ENCODE measurements at places on chromosomes 5 and 9.
A peak's percentile ranks its signal among the peaks of the same experiment; 100 is the strongest.

- DNase-seq: no peak
These were observed 37.4 kb downstream of the C9orf152 start for GRCh38 chr9:110170357-110171257.

GRCh38 chr9:567747-568305, 273.7 kb upstream of the DMRT1 start:
- no peak for DNase-seq

GRCh38 chr9:114759512-114760341, 46.1 kb downstream of the TNFSF15 start:
- DNase-seq: no peak

- no peak for DNase-seq
These were observed 33.1 kb downstream of the ZCCHC9 start for GRCh38 chr5:81334304-81335061.

DNA sequence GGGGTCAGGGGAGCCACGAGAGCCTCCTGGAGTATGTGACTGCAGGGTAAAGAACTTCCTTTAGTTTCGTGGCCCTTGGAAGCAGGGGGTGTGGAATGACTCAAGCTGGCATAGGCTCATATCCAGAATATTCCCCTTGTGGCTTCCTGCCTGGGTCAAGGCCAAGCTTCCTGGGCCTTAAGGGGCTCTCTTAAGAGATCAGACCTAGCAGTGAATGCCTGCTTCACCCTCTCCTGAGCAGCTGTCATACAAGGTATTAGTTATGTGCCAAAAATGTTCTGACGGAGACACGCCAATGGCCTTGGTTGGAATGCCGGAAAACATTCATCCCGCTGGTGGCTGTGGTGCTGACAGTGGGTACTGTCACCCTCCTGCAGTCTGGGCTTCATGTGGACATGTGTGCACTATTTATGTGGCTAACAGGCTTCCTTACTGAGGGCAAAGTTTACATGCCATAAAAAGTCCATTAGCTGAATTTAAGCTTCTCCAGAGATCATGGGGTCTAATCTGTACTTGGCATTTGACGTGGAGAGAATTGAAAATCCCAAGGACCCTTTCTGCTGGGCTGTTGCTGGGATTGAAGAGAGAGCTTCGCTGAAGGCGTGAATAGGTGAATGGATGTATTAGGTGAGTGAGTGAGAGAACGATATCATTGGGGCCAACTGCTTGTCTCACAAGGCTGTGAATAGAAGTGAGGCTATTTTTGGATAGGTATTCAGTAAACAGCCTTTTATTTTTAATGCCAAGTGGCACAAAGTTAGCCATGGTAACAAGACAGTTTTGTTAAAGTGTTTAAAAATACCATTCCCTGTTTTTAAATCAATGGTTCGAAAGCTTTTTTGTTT, 156.8 kb downstream of the MACROH2A1 start:
- DNase-seq: no peak

DNA sequence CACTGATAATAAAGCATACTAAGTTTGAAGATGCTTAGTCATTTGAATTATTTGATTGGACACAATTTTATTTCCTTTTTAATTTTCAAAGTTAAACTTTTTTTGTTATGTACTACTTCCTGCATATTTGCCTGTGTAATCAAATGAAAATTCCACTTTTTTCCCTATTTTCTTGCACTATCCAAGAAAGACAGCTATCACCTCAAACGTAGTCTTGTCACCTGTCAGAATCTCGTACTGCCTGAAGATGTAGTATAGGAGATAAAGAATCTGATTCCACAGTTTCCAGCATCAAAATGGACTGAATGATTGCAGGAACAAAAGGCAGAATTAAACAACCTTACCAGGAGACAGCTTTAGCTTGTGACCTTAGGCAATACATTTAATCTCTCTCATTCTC, 818.8 kb downstream of the MAT2B start:
- DNase-seq: no peak

- DNase-seq: no peak
These were observed 7.6 kb downstream of the TTC16 start for GRCh38 chr9:127723444-127723843.

GRCh38 chr5:122420537-122421236, 108.7 kb downstream of the SNCAIP start:
- DNase-seq: no peak

DNA sequence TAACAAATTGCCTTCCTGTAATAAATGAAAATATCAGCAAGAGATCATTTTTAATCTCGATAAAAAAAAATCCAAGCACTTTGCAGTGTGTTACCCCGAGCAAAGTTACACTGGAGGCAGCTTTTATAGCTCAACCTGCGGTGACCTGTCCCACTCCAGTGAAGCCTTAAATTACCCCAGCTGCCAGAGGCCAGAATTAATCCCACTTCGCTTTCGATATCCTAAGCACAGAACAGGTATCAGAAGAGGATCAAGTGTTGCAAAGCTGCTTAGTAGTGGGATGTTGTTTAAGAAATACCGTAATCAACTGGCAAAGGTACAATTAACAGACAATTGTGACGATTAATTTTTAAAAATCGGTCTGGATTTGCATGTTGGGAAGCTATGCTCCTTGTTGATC, 314.0 kb downstream of the AGTPBP1 start:
- DNase-seq: no peak

DNA sequence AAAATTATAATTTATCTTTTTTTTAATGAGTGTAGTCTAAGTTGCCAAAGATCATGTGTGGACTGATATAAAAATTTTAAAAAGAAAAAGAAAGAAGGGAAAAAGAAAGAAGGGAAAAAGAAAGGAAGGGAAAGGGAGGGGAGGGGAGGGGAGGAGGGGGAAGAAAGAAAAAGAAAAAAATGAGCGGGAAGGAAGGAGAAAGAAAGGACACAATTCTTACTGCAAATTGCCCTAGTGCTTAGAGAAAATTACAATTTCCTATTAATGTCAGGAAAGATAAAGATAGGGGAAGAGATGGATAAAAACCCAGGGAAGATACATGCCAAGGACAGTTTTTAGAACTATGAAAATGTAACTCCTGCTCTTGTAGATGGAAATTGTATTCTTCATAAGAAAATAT, 789.7 kb upstream of the GRAMD2B start:
- DNase-seq: no peak

GRCh38 chr5:68730979-68731654, 362.7 kb upstream of the SLC30A5 start:
- no peak for DNase-seq

- no peak for DNase-seq
These were observed 301 bp upstream of the IL4 start for GRCh38 chr5:132673488-132673887.

GRCh38 chr9:77307166-77307565, 129.8 kb downstream of the VPS13A start:
- DNase-seq: no peak

- DNase-seq: no peak
These were observed 159.4 kb downstream of the FBN2 start for GRCh38 chr5:128378632-128379031.

GRCh38 chr9:3032898-3033297, 189.0 kb upstream of the PUM3 start:
- DNase-seq: no peak

DNA sequence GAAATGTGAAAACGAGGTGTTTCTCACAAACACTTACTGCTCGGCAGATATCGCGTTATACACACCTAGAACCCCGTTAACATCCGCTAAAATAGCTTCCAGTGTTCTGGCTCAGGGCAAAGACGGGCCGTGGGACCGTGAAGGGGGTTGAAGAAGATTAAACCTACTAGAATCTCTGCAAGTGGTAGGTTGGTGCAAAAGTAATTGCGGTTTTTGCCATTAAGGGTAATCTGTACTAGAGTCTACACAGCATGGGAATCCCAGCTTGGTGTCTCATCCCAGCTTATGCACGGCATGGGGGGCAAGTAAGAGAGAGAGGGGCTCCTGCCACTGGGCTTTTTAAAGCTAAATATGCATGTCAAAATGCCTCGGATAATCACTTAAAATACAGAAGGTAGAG, 43.9 kb downstream of the HRH2 start:
- no peak for DNase-seq

GRCh38 chr5:147688656-147689356, 93.7 kb downstream of the JAKMIP2 start:
- DNase-seq: peak; percentile 4

DNA sequence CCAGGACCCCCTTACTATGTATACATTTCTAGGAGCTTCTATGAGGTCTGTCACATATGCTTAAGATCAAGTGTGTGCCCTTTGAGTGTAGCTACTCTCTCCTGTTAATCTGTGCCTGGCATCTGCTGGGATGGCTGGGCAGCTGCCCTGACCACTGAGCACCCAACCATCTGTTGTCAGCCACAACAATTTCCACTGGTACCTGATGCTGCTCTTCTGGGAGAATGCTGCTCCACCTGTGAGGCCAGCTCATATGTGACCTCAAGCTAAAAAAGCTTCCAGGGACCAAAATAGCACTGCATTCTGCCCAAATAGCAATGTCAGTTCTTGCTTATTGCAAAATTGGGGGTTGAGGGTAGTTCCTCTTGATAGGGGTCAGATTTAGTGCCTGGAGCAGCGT, 595.6 kb downstream of the RAB3C start:
- DNase-seq: no peak

DNA sequence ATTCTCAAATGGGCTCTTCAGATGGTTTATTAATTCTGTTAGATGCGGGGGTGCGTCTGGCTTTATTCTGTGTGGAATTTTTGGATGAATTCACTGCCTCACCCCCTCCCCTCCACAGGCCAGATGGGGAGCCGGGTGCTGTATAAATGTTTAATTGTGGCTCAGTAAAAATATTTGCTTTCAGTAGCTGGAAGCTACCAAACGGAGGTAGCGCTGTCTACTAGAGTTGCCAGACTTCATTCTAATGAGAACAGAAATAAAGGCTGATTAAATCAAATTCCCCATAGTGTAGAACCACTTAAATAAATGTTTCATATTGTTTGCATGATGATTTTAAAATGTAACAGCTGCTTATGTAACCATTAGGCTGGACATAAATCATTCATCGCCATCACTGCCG, 34.5 kb upstream of the KCNMB1 start:
- DNase-seq: no peak
